ENCODE measurements at places on chromosomes 13 and 19.

- DNase-seq = no peak
Measured at GRCh38 chr13:39965309-39965708, 309.8 kb downstream of the COG6 start.

DNA sequence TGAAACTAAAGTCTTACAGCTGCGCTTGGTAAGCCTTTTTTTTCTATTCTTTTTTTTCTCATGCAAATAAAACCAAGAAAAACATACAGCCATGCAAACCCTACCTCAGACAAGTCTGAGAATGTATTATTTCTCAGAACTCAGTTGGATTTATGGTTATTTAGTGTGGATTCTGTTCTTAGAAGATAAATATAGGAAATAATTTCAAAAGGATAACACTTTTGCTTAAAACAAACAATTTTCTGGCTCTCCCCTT, 40.7 kb upstream of the TNFSF11 start:
- DNase-seq = no peak

- no peak for DNase-seq
Measured at GRCh38 chr19:35049456-35049855, 7.9 kb downstream of the HPN start.

GRCh38 chr19:1855828-1856255, 7.5 kb downstream of the KLF16 start:
- DNase-seq = peak; percentile 33

DNA sequence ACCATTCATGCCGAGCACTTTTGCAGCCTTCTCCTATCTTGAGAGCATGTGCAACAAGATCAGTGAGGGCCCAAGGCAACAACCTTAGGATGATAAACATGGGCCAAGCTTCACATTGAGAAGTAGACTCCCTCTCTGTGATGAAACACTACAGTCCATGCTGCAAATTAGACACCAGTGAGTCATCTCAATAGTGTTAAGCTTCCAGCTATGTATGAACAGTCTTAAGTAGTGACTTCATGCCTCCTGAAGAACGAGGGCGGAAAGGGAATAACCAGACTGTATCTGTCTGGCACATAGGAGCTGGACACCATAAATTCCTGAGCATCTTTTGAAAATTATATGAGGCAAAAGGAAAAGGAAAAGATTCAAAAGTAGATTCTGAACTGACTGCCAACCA, 309.9 kb upstream of the SLITRK1 start:
- no peak for DNase-seq

- DNase-seq = no peak
Measured at GRCh38 chr19:54035215-54036178, 28.2 kb downstream of the VSTM1 start.

- DNase-seq = no peak
Measured at GRCh38 chr19:3636506-3636905, 9.9 kb upstream of the CACTIN start.

DNA sequence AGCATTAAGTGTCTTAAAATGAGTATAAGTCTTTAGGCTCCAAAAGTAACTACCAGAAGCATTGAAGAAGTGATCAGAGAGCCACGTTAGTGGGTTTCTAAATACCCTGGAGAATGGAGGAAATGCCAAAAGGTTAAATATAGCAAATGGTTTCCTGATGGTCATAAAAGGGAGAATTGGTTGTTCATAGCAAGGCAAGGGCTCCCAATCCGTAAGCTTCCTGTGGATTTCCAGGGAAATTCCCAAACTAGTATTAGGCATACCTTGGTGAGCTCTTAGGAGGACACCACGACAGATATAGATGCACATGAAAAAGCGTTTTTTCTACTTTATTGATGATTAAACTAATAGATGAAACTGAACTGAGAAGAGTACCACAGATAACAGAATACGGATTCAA, 410.9 kb downstream of the FOXO1 start:
- no peak for DNase-seq

DNA sequence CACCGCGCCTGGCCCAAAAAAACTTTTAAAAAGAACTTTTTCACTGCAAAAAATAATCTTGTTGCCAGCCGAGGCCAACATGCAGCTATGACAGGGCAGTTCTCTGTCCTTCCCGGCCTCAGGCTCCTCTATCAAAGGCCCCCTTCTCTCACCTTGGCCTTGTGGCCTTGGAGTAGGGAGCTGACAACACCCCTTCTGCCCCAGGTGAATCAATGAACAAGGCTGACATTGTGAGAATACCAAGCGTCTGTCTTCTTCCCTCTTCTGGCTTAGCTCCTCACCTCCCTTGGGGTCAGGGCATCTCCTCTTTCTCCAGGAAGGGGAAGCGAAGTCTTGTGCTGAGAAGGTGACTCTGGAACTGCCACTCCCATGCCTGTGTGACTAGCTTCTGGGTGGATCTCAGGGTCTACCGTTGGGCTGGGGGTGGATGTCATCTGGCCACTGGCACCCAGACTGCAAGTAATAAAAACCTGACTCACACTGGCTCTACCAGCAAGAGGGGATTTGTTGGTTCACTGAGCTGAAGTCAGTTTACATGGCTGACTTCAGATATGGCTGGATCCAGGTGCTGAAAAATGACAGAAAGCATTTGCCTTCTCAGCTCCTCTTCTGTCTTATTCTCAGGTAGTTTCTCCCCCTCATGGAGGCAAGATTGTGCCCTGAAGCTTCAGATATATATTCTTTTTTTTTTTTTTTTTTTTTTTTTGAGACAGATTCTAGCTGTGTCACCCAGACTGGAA, 6.3 kb downstream of the C19orf38 start:
- DNase-seq = no peak

- no peak for DNase-seq
Measured at GRCh38 chr13:28584873-28585381, 74.0 kb upstream of the POMP start.

DNA sequence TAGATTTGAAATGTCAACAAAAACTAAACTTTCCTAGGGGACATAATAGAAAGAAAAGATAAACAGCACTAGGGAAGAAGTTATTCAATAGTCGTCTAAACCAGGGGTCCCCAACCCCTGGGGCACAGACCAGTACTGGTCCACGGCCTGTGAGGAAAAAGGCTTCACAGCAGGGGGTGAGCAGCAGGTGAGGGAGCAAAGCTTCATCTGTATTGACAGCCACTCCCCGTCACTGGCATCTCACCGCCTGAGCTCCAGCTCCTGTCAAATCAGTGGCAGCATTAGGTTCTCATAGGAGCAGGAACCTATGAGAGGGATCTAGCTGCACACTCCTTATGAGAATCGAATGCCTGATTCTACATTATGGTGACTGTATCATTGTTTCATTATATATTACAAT, 382.7 kb downstream of the MYO16 start:
- no peak for DNase-seq

DNA sequence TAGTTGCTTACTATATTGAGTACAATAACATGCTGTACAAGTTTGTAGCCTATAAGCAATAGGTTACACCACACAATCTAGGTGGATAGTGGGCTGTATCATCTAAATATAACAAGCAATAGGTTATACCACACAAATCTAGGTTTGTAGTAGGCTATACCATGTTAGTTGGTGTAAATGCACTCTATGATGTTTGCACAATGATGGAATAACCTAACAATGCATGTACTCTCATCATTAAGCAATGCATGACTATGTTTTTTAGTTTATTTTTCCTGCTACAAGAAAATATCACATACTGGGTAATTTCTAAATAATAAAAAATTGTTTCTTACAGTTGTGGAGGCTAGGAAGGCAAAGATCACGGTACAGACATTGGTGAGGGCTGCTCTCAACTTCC, 262.5 kb downstream of the SLITRK6 start:
- DNase-seq = no peak

DNA sequence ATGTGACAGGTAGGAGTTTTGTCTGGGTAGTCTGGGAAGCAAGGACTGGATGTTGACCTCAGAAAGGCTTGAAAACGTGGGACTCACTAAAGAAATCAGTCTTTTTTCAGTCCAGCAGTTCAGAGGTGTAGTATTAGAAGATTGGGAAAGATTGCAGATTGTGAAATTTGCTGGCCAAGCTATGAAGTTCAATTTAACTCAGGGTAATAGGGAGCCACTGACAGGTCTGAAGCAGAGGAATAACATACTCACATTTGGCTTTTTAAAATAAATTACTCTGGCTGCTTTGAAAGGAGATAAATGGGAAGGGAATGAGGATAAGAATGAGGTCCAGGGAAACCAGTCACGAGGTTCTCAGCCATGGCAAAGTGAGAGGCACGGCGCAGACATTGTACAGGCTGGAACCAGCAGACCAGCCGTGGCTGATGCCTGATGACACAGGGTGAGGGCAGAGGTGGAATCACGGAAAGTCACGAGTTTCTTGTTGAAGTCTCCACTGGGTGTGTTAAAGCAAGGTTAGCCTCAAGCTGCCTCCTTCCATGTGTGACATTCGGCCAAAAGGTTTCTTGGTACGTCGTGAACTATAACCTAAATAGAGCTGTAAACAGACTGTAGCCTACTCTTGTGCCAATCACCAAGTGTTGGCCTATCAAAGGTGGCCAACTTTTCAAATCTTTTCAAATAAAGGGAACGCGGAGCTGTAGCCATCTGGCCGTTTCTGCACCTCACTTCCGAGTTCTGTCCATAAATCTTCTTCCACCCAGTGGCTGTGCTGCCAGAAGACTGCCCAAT, 377.6 kb downstream of the IRS2 start:
- no peak for DNase-seq

DNA sequence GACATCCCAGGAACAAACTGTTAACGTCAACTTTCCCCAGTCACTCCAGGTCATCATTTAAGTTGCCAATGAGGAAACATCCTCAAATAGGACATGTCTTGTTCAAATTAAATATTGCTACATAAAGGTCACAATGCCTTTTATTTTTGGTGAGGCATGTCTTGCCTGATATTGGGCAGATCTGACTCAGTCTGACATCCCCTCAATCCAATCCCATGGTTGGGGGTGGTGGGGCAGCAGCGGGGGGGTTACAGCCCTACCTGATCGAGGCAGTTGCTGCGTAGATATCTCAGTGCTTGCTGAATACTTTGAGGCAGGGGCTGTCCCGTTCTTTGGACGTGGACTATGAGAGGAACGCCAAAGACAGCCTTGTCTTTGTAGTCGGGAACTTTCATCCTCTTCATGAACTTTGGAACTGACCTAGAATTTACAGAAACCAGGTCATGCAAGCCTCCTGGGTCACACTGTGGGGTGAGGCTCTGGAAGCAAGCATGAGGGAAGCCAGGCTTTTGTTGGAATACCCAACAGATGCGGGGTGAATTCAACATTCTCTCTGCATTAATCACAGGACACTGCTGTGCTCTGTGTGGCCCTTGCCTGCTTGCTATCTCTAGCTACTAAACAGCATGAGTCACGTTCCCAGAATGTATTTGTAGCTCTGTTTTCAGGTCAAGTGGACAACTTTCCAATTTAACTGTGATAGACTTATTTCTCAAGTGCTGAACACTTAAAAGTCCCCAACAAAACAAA, 109.8 kb downstream of the KL start:
- no peak for DNase-seq

DNA sequence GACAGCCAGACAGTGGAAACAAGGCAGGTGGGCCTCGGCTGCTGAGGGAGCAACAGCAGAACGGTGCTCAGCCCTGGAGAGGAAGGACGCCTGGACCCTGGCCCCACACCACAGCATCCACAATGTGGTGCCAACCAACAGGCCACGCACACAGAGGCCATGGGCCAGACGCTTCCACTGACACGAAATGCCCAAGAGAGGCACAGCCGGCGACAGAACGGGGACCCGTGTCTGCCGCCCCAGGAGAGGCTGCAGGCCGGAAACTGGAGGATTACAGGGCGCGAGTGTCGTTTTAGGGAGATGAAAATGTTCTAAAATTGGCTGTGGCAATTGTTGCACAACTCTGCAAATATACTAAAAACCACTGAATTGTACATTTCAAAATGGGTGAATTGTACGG, 69.7 kb downstream of the RASA3 start:
- DNase-seq = no peak

DNA sequence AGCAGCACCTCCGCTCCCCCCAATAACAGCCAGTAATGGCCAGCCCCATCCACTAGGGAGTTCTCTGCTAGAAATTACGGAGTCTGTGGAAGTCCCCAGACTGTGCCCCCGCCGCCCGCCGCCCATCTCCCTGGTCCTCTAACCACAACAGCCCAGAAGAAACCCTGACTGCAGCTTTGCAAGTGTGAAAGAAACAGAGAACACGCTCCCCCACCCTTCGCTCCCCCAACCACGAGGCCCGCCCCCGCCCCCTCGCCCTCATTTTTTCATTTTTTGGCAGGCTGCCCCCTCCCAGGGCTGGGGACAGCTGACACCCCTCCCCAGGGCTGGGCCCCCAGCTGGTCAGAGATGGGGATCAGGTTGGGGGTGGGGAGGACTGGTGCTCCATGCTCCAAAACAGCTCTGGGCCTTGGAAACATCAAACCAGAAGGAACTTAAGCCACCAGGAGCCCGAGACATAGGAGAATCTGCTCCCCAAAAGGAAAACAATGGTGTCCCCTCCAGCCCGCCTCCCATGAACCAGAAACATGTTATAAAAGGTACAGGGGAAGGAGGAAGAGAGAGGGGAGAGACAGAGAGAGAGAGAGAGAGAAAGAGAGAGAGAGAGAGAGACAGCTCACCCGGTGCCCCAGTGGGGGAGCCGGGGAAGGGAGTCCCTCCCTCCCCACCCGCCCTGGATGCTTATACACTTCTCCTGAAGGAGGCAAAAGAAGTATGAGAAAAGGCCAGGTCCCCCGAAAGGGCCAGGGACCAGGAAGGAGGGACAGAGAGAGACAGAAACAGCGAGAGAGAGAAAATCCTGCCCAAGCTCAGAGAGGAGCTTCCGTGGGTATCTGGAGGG, 29.8 kb upstream of the ASF1B start:
- DNase-seq = no peak

DNA sequence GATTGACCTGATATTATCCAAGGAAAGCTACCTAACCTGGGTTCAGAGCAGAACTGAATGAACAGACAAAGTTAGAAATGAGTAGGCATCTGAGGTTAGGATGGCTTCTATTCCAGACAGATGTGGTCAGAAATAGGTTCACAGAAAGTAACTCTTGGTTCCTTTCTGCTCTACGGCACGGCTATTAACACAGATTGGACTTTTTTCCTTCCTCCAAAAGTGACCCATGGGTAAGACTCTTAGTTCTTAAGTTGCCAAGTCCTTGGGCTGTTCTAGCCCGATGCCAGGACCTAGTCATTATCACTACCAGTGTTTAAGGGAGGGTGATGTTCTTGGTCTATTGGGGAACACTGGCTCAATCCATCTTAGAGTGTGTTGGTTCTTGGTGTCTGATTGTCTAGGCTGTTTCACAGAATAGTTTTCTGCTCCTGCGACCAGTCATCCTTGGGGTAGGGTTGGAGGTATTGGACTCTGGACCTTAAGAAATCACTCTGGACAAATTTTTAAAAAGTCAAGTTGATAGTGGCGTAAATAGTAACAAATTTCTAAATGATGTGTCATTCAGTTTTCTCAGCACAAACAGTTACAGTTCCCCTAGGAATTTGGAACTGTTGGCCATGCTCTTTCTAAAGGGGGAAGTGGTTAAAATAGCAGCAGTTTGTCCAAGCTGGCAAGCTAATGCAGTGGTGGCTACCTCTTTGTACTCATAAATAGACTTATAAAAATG, 60.1 kb upstream of the MYCBP2 start:
- no peak for DNase-seq

- DNase-seq = no peak
Measured at GRCh38 chr13:33817513-33817900, 442 bp upstream of the RFC3 start.
